ENCODE measurements at places on chromosomes 4 and X.
A peak's percentile ranks its signal among the peaks of the same experiment; 100 is the strongest.

- no peak overlapping the region for H3K4me3 ChIP-seq
- no peak overlapping the region for H3K27ac ChIP-seq
- no peaks in the 10 kb centered on the region for H3K36me3 ChIP-seq
Observed at GRCh38 chr4:24248674-24249630, 335.4 kb downstream of the DHX15 start.

- DNase-seq, result no peak
- peaks cover 14% of the 10 kb centered on the region for H3K27me3 ChIP-seq
- no peaks in the 10 kb centered on the region for H3K36me3 ChIP-seq
- H3K4me3 ChIP-seq, result peak overlapping the region; percentile 42
- peaks cover 21% of the 10 kb centered on the region for H3K4me1 ChIP-seq
- H3K27ac ChIP-seq, result peak overlapping the region; percentile 22
Observed at GRCh38 chr4:76028350-76028765, 5.1 kb upstream of the CXCL10 start.

DNA sequence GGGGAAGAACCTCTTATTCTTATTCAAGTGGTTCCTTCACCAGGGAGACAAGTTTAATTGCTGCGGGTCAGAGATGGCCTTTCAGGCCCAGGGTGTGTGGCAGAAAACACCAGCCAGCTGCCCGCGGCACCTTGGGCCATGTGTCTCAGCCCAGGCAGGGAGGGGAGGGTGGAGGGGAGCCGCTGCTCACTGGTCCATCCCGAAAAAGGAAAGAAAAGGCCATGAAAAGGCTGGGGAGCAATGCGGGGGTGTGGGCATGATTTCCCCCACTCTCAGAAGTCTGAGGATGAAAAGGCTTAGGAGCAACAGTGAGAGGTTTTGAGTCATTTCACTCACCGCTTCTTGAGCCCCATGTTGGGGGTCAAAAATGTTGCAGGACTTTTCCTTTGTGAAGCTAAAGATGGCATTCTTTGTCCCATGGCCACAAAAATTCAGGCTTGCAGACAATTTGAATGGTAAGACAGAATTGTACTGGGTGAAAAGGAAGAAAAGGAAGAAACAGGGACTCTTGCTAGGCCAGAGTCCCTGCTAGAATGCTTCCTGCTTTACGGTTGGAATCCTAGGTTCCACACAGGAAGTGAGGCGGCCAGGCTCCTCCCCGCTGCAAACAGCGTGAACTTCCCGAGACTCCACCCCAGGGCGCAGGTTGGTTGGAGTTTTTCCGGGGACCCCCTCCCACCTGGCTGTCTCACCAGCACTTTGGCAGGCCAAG is 17.4 kb upstream of the FAM47E start:
- DNase-seq, result no peak
- no peaks in the 10 kb centered on the region for H3K4me1 ChIP-seq
- H3K27ac ChIP-seq, result no peak overlapping the region
- H3K27me3 ChIP-seq, result no peaks in the 10 kb centered on the region
- H3K4me3 ChIP-seq, result no peak overlapping the region

GRCh38 chr4:70640192-70640591 is 11.6 kb downstream of the ENAM start:
- no peaks in the 10 kb centered on the region for H3K36me3 ChIP-seq
- DNase-seq, result no peak
- no peak overlapping the region for H3K4me3 ChIP-seq
- H3K27me3 ChIP-seq, result peaks cover 1% of the 10 kb centered on the region
- H3K27ac ChIP-seq, result no peak overlapping the region
- H3K4me1 ChIP-seq, result peaks cover 13% of the 10 kb centered on the region

GRCh38 chr4:138555584-138555983 is 313.4 kb upstream of the SLC7A11 start:
- no peak overlapping the region for H3K4me3 ChIP-seq
- no peak overlapping the region for H3K27ac ChIP-seq
- H3K27me3 ChIP-seq, result no peaks in the 10 kb centered on the region
- no peaks in the 10 kb centered on the region for H3K4me1 ChIP-seq
- no peak for DNase-seq

DNA sequence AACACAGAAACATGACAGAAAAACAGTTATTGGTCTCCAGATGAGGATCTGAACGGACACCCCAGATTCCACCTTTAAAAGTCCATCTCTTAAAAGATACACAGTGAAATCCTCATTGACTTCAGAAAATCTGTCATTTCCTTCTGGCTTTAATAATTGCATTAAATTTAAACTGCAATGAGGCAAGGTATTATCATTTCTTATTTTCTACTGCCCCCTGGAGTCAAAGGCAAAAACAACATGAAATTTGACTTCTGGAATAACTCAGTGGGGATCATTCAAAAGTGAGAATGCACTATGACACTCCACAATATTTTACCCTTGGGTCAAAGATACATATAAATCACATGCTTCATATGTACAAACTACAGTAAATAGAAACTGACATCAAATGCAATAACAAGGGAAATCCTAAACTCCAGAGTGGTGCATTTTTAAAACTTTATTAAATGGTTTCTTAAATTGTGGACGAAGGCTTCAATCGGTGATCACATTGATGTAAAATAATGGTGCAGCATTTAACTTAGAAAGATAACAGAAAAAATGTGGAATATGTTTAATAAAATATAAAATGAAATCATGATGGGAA is 56.4 kb upstream of the SPANXN1 start:
- H3K4me3 ChIP-seq, result no peak overlapping the region
- H3K27ac ChIP-seq, result no peak overlapping the region
- H3K4me1 ChIP-seq, result no peaks in the 10 kb centered on the region
- no peak for DNase-seq
- H3K27me3 ChIP-seq, result no peaks in the 10 kb centered on the region

GRCh38 chr4:23957465-23957864 is 67.6 kb upstream of the PPARGC1A start:
- no peak overlapping the region for H3K27ac ChIP-seq
- no peak for DNase-seq
- H3K4me3 ChIP-seq, result no peak overlapping the region
- no peaks in the 10 kb centered on the region for H3K4me1 ChIP-seq
- no peaks in the 10 kb centered on the region for H3K36me3 ChIP-seq

- H3K4me1 ChIP-seq, result no peaks in the 10 kb centered on the region
- H3K27ac ChIP-seq, result no peak overlapping the region
- DNase-seq, result no peak
- H3K36me3 ChIP-seq, result no peaks in the 10 kb centered on the region
- H3K4me3 ChIP-seq, result no peak overlapping the region
Observed at GRCh38 chr4:23999714-24000469, 110.0 kb upstream of the PPARGC1A start.

DNA sequence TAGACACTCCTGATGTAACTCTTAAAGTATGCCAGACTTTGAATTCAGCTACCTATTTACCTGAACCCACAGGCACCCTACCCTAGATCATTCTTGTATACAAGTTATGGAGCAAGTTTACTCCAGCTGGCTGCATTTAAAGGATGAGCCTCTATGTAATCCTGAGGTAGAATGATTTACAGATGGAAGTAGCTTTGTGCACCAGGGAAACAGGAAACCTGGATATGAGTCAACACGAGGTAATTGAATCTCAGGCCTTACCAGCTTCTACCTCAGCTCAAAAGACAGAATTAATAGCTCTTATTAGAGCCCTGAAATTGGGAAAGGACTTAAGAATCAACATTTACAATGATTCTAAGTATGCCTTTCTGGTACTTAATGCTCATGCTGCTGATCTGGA is 119.8 kb downstream of the AGTR2 start:
- DNase-seq, result no peak
- no peak overlapping the region for H3K27ac ChIP-seq
- no peaks in the 10 kb centered on the region for H3K27me3 ChIP-seq
- no peaks in the 10 kb centered on the region for H3K36me3 ChIP-seq
- no peak overlapping the region for H3K4me3 ChIP-seq

- H3K27ac ChIP-seq, result no peak overlapping the region
- H3K4me1 ChIP-seq, result no peaks in the 10 kb centered on the region
- no peak overlapping the region for H3K4me3 ChIP-seq
- no peak for DNase-seq
- H3K27me3 ChIP-seq, result peaks cover 1% of the 10 kb centered on the region
- no peaks in the 10 kb centered on the region for H3K36me3 ChIP-seq
Observed at GRCh38 chrX:12580548-12580947, 210.7 kb upstream of the PRPS2 start.

DNA sequence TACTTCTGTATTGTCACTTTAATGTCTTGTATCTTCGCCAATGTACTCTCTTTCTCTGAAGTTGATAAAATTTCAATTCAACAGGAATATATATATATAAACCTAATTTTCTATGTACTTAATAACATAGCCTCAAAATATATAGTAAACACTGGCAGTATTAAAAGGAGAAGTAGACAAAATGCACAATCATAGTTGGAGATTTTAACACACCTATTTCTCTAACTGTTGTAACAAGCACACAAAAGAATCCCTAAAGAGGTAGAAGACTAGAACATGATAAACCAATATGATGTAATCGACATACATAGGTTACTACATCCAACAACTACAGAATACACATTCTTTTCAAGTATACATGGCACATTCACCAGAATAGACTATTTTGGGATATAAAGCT is 65.5 kb downstream of the ZNF81 start:
- no peaks in the 10 kb centered on the region for H3K4me1 ChIP-seq
- H3K27ac ChIP-seq, result no peak overlapping the region
- H3K27me3 ChIP-seq, result no peaks in the 10 kb centered on the region

DNA sequence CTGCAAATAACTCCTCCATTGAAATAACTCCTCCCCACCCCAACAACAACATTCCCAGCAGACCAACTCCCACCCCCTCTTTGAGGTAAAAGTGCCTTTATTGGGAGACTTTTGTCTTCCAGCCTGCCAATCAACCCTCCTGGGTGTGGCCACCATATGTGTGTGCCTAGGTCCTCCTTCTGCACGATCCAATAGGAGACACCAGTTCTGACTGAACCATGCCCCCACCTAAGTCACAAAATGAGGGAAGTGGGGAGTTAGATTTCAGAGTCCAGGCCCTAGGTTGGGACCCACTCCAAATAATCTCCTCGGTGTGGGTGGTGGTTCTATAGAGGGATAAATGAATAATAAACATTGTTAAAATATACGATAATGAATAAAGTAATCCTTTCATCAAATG is 3.0 kb downstream of the PLP2 start:
- no peaks in the 10 kb centered on the region for H3K27me3 ChIP-seq
- peaks cover 19% of the 10 kb centered on the region for H3K4me1 ChIP-seq
- peaks cover 41% of the 10 kb centered on the region for H3K36me3 ChIP-seq
- no peak overlapping the region for H3K27ac ChIP-seq
- H3K4me3 ChIP-seq, result no peak overlapping the region

GRCh38 chrX:23578079-23578478 is 89.2 kb upstream of the PRDX4 start:
- DNase-seq, result no peak
- peaks cover 4% of the 10 kb centered on the region for H3K27me3 ChIP-seq
- no peak overlapping the region for H3K27ac ChIP-seq
- H3K36me3 ChIP-seq, result no peaks in the 10 kb centered on the region
- H3K4me1 ChIP-seq, result no peaks in the 10 kb centered on the region

Data from activated CD8-positive, alpha-beta T cell treated with anti-CD3 and anti-CD28 coated beads for 36 hours (primary cell).